ENCODE measurements at places on chromosomes 12 and 14.

DNA sequence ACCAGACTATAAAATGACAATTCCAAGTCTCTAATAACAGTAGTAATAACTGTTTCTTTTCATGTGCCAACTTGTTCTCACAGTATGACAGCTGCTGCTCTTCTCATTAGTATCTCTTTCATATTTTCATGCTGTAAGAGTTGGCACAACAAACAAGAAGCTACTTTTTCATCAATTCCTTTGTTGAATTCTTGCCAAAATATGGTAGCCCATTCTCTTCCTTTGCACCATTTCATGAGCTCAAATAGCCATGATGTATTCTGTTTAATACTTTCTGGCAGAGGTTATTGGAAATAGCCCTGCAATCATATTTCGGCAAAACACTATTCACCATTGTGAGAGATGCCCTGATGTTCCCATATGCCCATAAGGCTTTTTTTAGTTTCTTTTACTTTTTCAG, 1100.7 kb downstream of the TRHDE start:
- DNase-seq, result no peak

DNA sequence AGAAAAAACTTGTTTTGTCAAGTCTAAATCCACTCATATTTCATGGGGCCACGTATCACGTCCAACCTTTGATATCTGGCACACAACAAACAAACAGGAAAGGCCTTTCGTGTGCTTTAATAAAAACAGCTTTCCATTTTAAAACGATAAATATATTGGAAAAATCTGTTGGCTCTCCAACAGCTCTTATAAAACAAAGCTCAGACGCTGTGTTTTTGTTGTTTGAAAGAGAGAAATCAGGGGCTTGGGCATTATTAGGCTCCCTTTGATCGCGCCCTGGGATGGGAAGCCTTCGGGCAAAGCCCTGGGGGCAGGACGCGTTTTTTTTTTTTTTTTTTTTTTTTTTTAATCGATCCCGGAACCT, 429 bp upstream of the PLEKHA5 start:
- DNase-seq, result no peak

- no peak for DNase-seq
Measured at GRCh38 chr12:75863533-75863932, 168.0 kb downstream of the PHLDA1 start.

DNA sequence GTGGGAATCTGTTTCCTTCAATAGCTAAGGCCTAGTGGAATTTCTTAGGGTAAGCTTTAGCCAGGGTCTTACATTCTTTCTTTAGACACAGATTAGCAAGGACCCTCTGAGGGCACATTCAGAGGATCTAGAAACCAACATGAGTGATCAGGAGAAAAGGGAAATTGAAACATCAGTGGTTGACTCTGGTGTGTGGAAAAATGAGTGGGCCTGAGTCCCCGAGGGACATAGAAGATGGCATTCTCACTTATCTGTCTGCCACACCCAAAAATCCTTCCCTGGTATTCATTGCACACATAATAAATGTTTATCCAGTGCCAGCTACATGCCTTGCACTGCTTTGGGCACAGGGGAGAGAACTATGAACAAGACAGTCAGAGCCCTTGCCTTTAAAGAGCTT, 82.9 kb downstream of the SSPN start:
- DNase-seq, result peak; percentile 59

- DNase-seq, result no peak
Measured at GRCh38 chr14:45044638-45045037, 39.3 kb upstream of the PRPF39 start.
